T1000 (cell line): ENCODE measurements at places on chromosomes 1 and 21.

GRCh38 chr1:92317836-92318493, 19.1 kb downstream of the RPAP2 start:
- DNase-seq, result no peak

GRCh38 chr1:245991266-245991665, 515.8 kb downstream of the SMYD3 start:
- no peak for DNase-seq

- DNase-seq, result no peak
Measured at GRCh38 chr1:201880928-201881571, 7.6 kb upstream of the SHISA4 start.

DNA sequence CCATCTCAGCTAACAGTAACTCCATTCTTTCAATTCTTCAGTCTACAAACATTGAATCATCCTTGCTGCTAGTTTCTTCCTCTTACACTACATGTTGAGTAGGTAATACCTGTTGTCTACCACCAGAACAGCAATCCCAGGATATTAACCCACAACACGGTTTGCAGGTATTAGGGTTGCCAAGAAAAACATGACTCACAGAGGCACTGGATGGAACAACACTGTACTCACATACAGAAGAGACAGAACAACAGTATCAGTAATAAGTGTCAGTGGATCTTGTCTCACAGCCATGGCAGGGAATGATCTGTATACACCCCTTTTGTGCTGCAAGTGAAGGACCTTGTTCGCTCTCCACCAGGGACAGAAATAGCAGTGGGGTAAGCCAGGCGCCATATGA, 212.1 kb downstream of the GPR52 start:
- no peak for DNase-seq

DNA sequence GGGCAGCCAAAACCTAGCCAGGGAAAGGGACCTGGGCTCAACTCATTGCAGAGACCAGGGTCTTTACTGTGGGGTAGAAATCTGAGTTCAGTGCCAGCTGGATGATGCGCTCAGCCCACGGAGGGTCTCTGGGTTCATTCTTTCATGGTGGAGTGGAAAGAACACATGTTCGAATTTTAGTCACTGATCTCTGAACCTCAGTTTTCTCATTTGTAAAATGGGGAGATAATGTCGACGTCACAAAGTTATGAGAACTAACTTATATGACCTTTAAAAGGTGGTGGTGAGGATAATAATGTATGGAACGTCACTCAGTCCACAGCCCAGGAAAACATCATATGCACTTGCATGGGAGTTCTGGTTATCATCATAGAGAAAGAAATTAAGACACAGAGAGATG, 1.2 kb upstream of the TAL1 start:
- DNase-seq, result no peak

- DNase-seq, result no peak
Measured at GRCh38 chr1:173112129-173112528, 61.4 kb upstream of the TNFSF18 start.

DNA sequence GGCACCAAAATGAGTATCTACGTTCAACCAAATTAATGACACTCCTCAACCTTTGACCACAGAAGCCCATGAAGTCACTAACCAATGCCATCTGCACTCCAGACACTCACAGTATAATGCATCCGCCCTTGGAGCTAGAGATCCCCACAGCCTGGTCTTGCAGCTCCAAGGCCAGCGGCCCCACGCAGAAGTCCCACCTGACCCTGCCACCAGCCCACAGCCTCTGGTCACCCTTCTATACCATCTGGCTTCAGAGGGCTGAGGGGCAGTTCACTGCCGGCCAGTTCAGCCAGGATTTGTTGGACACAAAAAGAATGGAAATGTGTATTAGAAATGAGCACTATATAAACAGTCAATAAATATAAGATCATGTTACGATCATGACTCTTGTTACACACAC, 211.2 kb downstream of the RRAGC start:
- no peak for DNase-seq

DNA sequence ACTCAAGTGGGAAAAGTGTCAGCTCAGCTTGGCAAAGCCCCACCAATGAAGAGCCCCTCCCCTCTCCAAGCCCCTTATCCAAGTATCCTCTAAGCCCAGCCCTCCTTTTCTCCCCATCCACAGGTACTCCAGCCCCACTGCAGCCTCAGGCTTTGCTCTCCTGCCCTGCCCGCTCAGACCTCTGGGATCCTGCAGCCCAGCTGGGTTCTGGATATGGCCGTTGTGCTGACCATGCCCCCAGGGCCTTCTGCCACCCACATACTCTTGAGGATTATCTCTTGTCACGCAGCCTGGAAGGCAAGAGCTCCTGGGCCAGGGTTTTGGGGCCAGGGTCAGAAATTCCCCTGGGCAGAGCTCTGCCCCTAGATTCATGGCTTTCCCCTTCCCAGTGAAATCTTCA, 4.7 kb downstream of the SHISA4 start:
- DNase-seq, result no peak

DNA sequence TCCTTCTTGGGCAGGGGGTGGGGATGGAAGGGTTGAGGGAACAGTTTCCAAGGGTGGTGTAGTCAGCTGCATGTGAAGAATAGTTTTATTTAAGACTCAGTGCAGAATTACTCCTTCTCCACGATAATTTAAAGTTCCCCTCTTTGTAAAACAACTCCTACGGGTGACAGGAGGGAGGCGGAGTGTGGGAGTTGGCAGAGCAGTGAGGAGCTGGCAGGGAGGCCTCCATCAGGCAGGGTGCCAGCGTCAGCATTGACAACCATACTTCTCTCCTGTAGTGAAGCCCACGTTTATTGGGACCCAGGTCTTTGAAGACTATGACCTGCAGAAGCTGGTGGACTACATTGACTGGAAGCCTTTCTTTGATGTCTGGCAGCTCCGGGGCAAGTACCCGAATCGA, 93.8 kb downstream of the MTR start:
- no peak for DNase-seq
